Smooth muscle cell of bladder (primary cell): ENCODE measurements at places on chromosomes 2 and 18. TPM values are rescaled to one million over a fixed set of nuclear protein-coding genes. Genes with fewer than 3 reads are reported as not detected.

The TTLL4 gene
- total RNA-seq: 3.4 and 3.8 TPM in 2 replicates

The LOXHD1 gene
- under 0.01 TPM in 1 of 2 replicates, not detected in the other for total RNA-seq

The CLEC4F gene
- not detected in 2 replicates for total RNA-seq

The RND3 gene
- 606 and 918 TPM in 2 replicates for total RNA-seq

The GKN2 gene
- total RNA-seq: not detected in 2 replicates

The LRRC30 gene
- not detected in 2 replicates for total RNA-seq

The NTSR2 gene
- total RNA-seq: under 0.01 TPM in 1 of 2 replicates, not detected in the other

The CYBRD1 gene
- total RNA-seq: 195 and 340 TPM in 2 replicates

The WDCP gene
- total RNA-seq: 6.1 and 7.8 TPM in 2 replicates

The UGT1A10 gene
- 0.43 and 0.83 TPM in 2 replicates for total RNA-seq

The METTL4 gene
- 7.1 and 8.0 TPM in 2 replicates for total RNA-seq

The IL1A gene
- total RNA-seq: 2.3 and 7.5 TPM in 2 replicates

The RGPD4 gene
- under 0.01 TPM in 1 of 2 replicates, not detected in the other for total RNA-seq

The RGPD3 gene
- total RNA-seq: 0.09 and 0.14 TPM in 2 replicates
